ENCODE measurements at places on chromosomes 3 and 15. TPM values are rescaled to one million over a fixed set of nuclear protein-coding genes. Genes with fewer than 3 reads are reported as not detected.

Gene NGLY1
- 28.2 TPM for polyA plus RNA-seq

Gene TMC3
- polyA plus RNA-seq, result not detected

Gene SPINK8
- polyA plus RNA-seq, result not detected

Gene RAB6B
- 0.16 TPM for polyA plus RNA-seq

Gene A4GNT
- polyA plus RNA-seq, result not detected

Gene GOLGA6L7
- not detected for polyA plus RNA-seq

Gene XCR1
- not detected for polyA plus RNA-seq

Gene SHC4
- polyA plus RNA-seq, result 0.01 TPM

Gene ABI3BP
- not detected for polyA plus RNA-seq

Gene SKIL
- polyA plus RNA-seq, result 5.3 TPM

Gene ROPN1B
- not detected for polyA plus RNA-seq

Gene IMPG2
- 0.03 TPM for polyA plus RNA-seq

Gene HTR3E
- polyA plus RNA-seq, result not detected

Gene PRRT3
- 0.22 TPM for polyA plus RNA-seq

Gene EFL1
- polyA plus RNA-seq, result 6.4 TPM

Gene SEMA3G
- 8.3 TPM for polyA plus RNA-seq

Gene ADCY5
- not detected for polyA plus RNA-seq
